ENCODE measurements at places on chromosomes 16 and 17.

DNA sequence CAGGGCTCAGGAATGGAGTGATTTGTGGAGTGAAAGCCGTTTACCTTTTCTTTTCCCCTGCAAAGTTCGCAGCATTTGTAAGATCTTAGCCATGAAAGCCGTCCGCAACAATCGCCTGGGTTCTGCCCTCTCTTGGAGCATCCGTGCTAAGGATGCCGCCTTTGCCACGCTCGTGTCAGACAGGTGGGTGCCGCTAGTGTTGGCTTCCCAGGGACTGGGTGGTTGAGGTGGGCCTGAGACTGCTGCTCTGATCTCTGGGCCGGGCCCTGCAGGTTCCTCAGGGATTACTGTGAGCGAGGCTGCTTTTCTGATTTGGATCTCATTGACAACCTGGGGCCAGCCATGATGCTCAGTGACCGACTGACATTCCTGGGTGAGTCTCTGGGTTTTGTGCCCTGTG is 27.3 kb downstream of the NUP85 start:
- DNase-seq, result no peak

DNA sequence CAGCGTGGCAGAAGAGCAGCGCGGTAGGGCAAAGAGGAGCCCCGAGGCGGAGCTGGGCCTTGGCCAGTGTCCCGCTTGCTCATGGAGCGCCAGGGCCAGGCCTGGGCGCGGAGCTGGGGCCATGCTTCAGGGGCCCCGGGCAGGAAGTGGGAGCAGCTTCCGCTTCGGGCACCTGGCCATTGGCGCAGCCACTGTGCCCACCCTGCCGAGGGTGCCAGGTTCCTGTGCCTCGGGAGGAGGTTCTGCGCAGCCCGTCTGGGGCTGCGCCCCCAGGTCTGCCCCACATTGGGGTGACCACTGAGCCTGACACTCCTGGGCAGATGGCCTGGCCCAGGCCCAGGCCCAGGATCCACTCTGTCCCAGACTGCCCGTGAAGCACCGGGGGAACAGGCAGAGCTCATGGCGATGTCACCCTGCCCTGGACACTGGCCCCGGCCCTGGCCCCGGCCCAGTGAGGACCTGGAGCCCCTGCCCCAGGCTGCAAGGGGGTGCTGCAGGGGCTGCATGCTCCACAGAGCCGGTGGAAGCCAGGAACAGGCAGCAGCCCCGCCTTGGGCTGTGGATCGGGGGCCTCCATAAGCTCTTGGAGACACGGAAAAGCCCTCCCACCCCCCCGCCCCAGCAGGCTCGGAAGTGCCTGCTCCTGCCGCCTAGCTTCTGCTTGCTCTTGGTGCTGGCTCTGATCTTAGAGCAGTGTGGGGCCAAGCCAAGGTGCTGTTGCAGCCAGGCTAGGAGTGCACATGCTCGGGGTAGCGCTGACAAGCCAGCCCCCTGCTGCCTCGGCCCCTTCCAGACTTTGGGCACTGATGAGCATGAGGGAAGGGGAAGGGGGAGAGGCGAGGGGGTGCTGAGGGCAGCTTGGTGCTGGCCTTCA is 35.9 kb upstream of the FOXJ1 start:
- no peak for DNase-seq

DNA sequence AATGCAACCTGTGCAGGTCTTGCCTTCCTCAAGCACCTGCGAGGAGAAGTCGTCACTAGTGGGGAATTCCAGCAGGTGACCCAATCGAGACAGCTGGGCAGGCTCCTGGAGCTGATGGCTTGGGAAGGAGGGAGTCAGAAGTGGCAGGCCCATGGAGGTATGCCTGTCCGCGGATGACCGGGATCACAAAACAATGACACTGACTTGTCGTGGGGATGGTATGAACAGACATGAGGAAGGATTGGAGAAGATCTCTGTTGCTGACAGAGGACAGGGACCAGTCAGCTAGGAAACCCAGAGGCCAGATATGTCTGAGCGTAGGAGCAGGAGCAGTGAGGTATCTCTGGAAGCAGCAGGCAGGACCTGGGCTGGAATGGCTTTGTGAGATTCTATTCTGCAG is 233.3 kb downstream of the SOX9 start:
- DNase-seq, result no peak

DNA sequence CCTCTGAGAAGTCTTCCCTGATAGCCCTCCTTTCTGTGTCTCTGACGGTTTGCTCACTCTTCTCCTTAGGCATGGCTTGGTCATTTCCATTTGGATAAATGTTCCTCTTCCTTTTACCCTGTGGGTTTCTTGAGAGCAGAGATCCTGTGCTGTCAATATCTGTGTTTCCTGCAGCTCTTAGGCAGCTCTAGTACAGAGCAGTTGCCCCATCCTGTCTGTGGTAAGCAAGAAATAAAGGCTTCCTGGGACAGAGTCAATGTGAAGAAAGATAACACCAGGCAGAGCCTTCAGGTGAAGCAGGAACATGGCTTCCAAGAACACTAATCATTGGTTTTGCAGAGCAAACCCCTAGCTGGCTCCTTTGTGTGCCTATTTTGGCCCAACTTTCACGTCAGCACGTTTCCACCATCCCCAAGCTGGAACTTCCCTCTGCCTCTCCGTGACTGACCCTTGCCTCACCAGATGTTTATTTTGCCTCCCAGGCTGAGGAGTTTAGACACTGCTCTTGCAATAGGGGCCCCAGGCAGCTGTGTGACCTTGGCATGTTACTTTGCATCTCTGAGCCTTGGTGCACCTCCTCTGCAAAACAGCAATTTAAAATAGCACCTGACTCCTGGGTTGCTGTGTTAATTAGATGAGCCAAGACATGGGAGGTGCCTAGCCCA is 49.6 kb upstream of the SIAH1 start:
- DNase-seq, result no peak

DNA sequence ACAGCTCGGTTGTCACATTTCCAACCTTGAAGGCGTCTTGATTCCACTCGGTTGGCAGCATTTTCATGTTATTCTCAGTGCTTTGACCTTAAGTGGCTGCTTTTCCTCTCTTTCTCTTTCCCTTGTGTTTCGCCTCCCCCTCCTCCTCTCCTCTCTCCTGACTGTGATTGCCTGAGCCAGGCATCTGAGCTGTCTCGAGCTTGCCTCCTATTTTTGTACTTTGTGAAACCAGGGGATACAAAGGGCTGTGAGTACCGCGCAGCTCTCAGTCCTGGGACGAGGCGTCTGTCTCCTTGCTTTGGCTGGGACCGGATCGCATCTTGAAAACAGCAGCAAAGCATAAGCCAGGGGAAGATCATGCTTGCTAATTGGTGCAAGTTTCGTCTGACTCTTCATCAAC is 48.8 kb upstream of the SDK2 start:
- DNase-seq, result no peak

- no peak for DNase-seq
Measured at GRCh38 chr17:76732734-76733617, 4.2 kb downstream of the SRSF2 start.
